ENCODE measurements at places on chromosomes 6 and 20.

- DNase-seq = peak; percentile 38
These were observed 25.4 kb upstream of the ASIP start for GRCh38 chr20:34215711-34216381.

DNA sequence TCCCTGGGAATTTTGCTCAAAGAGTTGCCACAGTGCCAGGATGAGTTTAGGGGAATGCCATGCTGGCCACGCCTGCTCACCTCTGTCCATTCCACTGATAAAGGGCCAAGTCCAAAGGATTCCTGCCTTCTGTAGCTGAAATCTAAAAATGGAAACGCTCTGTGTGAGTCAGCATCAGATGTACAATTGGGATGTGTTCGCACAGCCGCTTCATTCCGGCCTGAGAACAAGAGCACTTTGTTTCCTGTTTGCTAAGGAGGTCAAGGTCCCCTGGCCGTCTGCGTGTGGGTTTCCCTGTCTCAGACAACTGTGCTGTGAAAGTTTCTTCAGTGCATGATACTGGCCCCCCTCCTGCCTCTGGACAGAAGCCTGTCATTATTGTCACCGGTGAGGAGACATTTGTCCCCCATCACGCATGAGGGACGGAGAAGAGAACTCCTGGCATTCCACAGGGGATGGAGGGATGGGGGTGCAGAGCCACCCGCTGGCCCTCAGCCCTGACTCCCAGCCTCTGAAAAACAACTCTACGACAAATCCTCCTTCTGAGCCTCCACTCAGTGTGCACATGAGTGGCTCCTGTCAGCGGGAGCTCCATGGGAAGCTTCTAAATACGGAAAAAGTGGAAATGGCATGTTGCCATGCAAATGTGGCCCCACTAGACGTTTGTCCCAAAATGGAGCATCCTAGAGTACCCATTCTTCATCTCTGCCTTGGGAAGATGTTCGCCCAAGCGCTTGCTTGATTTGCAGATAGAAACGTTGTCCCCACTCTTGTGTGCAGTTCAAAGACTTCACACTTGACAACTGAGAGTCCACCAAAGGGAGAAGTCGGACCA is 143.5 kb upstream of the AFDN start:
- DNase-seq = no peak

DNA sequence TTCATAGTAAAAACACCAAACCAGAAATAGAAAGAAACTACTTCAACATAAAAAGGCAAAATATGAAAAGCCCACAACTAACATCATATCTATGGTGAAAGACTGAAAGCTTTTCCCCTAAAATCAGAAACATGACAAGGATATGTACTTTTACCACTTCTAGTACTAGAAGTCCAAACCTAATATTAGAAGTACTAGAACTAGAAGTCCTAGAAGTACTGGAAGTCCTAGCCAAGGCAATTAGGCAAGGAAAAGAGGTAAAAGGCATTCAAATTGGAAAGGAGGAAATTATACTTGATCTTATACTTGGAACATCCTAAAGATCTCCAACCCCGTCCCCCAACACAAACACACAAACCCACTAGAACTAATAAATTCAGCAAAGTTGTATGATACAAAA is 74.9 kb downstream of the TASP1 start:
- DNase-seq = no peak

GRCh38 chr6:152130441-152130840 is 323.0 kb downstream of the ESR1 start:
- DNase-seq = no peak
